ENCODE measurements at places on chromosomes 7 and 10.

DNA sequence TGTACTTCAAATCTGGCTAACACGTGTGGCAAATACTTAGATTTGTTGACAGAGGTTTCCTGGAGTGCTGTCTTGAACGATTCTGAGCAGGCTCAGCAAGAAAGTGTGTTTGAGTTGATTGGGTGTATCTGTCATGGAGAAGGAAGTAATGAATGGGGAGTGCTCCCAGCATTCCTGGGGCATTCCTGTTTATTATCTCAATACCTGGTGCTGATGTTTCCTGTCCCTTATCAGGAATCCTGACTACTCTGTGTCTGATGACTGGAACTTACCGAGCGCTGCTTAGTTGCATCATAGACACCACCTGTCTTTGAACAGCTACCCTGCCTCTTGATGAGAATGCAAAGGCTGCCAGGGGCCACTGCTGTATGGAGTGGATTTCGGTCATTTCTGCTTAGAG lies 41.0 kb upstream of the TMEM248 start:
- DNase-seq = no peak

GRCh38 chr10:89540420-89540949 lies 5.1 kb upstream of the SLC16A12 start:
- DNase-seq = no peak

- no peak for DNase-seq
Measured at GRCh38 chr10:17599089-17599488, 18.1 kb downstream of the HACD1 start.

DNA sequence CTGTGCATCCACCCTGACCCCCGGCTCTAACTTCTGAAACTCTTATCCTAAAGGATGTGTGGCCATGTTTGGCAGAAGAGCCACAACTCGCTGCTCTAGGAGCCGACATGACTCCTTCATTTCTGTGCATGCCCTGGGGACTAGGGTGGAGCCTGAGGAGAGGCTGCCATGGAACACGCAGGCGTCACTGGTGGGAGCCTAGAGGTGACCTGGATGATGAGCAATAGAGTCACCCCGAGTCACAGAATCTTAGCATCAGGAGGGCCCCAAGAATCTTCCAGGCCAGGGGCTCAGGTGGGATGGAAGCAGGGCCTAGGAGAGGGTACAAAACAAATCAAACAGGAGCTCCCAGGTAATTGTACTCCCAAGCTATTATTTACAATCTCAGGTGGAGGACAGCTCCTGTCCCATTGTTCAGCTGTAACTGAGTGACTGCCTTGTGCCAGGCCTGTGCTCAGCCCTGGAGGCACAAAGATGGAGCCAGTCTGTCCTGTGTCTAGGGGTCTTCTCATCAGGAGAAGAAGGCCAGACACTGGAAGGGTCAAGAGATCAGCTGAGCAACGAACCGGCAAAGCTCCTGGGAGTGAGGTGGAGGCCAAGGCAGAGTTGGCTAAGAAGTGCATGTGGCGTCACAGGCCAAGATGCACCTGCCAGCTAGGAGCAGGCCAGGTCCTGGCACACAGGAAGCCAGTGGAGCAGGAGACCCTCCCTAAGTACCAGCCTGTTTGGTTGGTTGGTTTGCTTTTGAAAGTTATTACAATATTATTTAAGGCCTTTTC lies 5.8 kb upstream of the ZNF22 start:
- no peak for DNase-seq

- DNase-seq = no peak
Measured at GRCh38 chr7:128123291-128124037, 92.2 kb upstream of the LRRC4 start.

GRCh38 chr10:106348933-106349332 lies 815.6 kb downstream of the SORCS1 start:
- DNase-seq = no peak

GRCh38 chr10:131810805-131811629 lies 89.8 kb upstream of the PPP2R2D start:
- no peak for DNase-seq

GRCh38 chr7:51298912-51299311 lies 17.7 kb downstream of the COBL start:
- DNase-seq = no peak

GRCh38 chr7:116971869-116972268 lies 18.6 kb downstream of the ST7 start:
- DNase-seq = no peak

- no peak for DNase-seq
Measured at GRCh38 chr7:23449941-23450340, 20.4 kb downstream of the IGF2BP3 start.

GRCh38 chr10:22335173-22335933 lies 9.9 kb upstream of the SPAG6 start:
- no peak for DNase-seq

- no peak for DNase-seq
Measured at GRCh38 chr10:121268863-121269432, 329.3 kb downstream of the FGFR2 start.

DNA sequence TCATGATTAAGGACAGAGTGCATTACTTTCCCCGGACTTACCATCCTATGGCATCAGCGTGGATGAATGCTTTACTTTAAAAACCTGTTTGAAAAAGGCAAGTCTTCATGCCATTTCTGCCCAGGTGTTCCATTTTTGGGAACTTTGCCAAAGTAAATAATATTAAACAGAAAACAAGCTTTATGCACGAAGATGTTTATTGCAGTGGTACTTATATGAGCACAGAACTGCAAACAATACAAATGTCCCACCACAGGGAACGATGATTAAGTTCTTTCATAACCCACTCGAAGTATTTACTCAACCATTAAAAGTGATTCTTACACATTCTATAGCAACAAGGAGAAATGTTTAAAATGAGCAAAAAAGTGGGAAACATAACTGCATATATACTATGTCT lies 109.7 kb upstream of the GDF10 start:
- no peak for DNase-seq

DNA sequence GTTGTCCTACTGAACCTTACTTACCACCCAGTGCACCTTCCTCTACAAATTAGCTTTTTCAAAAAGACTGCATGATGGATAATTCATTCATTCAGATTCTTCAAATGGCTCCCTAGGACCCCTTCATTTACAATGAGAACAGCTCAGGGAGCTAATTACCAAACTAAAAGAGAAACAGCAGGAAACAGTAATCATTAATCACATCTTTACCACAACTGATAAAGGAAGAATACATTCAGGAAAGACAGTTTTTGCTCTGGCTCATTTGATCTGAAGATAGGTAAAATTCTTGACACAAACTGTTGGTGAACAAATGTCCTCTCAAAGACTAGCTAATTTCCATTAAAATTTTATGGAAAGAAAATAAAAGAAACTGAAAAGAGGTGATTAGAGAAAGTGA lies 1652.7 kb upstream of the LRRTM3 start:
- DNase-seq = no peak

GRCh38 chr7:220151-220841 lies 27.9 kb downstream of the FAM20C start:
- no peak for DNase-seq

DNA sequence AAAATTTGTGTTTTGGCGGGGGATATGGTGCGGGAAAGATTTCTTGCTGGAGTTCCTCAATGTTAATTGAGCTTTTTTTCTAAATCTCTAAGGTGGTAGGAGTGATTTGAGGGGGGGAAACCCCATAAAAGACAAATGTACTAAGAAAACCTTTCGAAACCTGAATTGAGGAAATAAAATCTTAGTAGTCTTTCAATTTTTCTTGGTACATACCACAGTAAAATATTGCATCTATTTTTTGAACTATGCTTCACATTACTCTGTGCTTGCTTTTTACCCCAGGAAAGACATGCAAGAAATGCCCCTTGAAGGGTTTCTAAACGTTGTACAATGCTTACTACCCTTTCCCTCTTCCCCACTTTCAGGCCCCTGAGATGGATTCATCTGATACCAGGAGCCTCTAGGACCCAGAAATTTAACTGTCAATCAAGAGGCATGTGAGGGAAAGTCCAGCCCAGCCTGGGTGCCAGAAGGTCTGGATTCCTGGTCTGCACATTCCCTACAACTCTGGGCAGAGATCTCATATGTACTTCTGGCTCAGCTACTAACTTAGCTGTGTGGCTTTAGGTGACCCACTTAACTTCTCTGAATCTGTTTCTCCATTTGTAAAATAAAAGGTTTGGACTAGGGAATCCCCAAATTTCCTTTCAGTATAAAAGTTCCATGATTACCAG lies 5.8 kb upstream of the PDCD4 start:
- no peak for DNase-seq

All from AG09319 (cell line).